Endothelial cell (in vitro differentiated cells): ENCODE measurements at places on chromosomes 3 and 15. TPM values are rescaled to one million over a fixed set of nuclear protein-coding genes. Genes with fewer than 3 reads are reported as not detected.
A peak's percentile ranks its signal among the peaks of the same experiment; 100 is the strongest.

The WDR76 gene
- total RNA-seq: 4.8 TPM

The LRTM1 gene
- total RNA-seq: not detected

The HTR3E gene
- total RNA-seq: not detected

The CLDN11 gene
- 1.8 TPM for total RNA-seq

The DLL4 gene
- 257 TPM for total RNA-seq

The NTRK3 gene
- total RNA-seq: 6.4 TPM

The RAB43 gene
- 53.0 TPM for total RNA-seq

The TM4SF18 gene
- total RNA-seq: 57.4 TPM

The FAM81A gene
- total RNA-seq: 0.23 TPM

The SEMA5B gene
- total RNA-seq: 1.1 TPM

The TXNRD3 gene
- total RNA-seq: 4.8 TPM

DNA sequence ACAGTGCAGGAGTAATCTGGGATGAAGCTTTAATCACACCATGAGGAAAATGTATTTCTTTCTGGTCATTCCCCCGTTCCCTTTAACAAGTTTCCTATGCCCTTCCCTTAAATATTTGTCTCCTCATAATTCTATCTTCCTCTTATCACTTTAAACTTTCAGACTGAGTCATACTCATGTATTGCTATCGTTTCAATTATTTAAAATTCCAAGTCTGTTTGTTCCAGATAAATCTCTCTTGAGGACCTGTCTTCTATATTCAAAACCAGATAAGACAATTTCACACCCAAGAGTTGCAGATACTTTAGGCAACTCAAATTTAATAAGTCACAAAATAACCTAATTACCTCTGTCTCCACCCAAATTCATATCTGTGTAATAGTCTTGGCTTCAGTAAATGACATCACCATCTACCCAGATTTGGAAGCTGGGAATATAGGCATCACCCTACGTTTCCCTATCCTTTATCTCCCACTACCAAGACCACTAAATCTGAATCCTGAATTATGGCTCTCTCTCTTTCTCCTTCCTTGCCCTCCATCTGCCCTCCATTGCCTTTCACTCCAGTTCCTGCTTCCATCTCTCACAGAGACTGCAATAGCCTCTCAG lies 220.1 kb downstream of the PYDC2 start:
- no peak for DNase-seq

GRCh38 chr15:59722037-59722436 lies 32.9 kb upstream of the BNIP2 start:
- DNase-seq: no peak

DNA sequence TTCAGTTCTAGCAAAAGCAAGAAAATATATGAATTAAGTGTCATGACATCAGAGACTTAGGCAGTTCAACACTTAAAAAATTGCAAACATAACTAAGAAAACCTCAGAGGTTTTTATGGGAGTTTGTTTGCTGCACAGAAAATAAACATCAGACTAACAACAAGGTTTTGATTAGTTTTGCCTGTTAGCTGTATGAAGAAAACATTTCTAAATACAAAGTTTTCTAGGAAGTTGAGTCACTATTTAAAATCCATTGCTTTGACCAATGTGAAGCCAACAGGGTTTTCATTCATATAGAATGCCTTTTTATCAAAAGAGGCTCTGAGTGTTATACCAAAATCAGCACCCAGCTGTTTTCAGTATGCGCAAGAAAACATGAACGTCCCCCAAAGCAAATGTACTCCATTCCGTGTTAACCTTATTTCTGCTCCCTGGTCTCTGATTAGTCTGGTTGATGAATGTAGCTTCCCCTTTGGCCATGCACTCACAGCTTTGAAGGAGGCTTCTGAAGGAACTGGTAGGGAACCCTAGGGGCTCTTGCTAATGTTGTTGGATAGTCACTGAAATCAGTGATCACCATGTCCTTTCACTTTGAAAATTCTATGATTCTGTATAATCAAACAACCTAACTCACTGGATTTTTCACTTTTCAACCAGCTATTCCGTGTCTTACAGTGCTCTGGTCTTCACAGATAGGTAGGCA lies 89.6 kb upstream of the TSEN2 start:
- no peak for DNase-seq

DNA sequence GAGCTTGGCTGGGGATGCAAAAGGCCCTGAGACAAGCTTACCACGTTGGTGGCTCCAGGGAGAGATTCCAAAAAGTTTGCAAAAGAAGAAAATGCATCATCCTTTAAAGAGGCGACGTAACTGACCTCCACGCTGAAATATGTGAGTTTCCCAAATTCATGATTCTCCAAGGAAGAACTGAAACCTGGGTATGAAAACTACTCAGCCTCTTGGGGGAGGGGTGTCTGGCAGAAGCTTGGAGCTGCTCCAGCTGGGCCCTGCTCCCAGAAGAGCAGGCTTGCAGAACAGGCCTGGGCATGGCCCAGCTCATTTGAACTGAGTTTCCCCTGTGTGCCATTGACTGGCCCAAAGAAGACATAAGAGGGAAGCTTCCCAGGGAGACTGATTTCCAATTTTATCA lies 20.5 kb downstream of the CPN2 start:
- DNase-seq: no peak

DNA sequence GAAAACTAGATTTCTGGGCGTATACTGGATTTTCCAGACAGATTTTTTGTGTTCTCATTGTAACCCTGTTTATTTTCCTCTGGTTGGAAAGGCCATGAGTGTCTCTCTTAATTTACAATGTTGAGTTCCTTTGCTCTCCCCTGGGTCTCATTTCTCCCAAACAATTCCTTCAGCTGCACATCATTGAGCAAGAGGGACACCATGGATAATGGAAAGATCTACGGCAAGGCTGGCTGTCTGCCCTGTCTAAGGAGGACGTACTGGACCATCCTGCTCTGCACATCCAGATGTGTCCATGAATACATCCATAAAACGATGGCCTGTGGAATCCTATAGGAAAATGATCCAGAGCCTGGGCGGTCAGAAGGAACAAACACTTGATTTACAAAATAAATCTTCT lies 258.1 kb upstream of the MCTP2 start:
- DNase-seq: no peak

DNA sequence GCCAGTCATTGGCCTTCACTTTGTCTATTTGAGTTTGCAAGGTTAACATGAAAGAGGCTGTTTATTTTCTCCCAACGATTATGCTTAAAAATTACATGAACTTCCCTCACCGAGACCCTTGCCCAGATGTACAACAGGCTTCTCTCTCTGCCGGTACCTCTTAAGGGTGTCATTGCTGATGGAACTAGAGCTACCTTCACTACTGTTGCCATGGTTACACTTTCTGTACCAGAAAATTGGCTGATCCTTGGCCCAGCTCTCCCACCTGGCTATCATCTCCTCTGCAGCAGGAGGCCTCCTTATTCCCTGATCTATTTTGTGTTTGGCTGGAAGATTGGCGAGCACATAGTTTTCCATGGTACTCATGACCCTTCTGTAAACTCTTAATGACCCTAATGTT lies 24.0 kb upstream of the LIPC start:
- no peak for DNase-seq

GRCh38 chr3:101567528-101568317 lies 6.1 kb downstream of the TRMT10C start:
- no peak for DNase-seq

DNA sequence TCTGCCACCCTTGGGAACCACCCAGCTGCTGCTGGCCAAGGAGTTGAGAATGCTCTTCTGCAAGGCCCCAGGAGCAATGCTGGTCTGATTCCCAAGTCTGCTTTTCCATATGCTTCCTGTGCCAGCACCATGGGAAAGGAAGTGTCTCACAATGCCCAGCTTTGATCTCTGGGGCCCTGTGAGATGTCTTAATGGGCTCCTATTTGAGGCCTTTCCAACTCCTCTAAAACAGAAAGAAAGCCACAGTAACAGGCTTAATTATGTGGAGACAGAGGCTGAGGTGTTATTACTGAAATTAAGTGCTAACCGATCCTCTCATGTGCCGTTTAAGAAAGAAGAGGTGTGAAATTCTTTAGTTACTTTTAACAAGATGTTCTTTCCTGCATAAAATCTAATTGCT lies 4.5 kb downstream of the EOGT start:
- peak; percentile 41 for DNase-seq

DNA sequence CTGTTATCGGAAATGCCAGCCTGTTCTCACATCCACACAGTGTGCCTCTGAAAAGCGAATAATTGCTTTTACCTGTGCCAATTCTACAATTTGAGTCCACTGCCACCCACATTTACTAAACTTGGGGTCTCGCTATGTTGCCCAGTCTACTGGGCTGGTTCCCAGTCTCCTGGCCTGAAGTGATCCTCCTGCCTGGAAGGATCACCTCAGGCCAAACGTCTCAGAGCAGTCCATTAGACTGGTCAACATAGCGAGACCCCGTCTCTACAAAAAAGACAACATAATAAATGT lies 827 bp upstream of the INO80 start:
- no peak for DNase-seq

DNA sequence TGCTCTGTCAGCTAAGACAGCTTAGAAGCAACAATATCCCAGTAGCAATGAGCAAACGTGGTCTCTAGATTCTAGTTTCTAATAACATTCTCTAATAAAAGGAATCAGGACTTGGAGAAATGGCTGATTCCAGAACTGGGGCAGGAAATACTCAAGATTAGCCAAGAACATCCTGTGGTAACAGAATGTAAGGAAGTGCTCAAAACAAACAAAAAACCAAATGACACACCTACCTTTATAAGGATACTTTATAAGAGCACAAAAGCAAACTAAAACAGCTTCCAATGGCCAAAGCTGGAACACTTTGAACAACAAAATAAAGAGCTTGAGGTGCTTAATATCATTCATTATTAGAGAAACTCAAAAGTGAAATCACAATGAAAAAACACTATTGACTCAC lies 33.1 kb upstream of the EIF5A2 start:
- DNase-seq: no peak

- DNase-seq: no peak
Measured at GRCh38 chr3:187629711-187630110, 40.5 kb downstream of the SST start.

DNA sequence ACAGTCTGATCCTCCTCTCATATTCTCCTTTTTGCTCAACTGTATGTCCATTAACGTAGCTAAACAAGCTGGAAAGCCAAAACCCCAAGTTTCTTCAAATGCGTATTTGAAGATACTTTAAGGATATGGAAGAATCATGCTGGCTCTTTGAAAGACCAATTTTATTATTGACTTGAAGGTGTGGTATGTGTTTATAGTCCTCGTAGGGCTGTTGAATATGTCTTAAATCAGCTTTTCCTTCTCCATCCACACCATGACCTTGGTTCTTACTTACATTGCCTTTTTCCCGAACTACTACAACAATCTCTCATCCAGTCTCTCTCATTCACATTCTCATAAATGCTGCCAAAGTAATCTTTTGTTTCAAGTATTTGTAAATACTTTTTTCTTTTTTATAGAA lies 19.7 kb upstream of the THUMPD3 start:
- DNase-seq: no peak

GRCh38 chr3:141170678-141171295 lies 60.8 kb upstream of the PXYLP1 start:
- no peak for DNase-seq

DNA sequence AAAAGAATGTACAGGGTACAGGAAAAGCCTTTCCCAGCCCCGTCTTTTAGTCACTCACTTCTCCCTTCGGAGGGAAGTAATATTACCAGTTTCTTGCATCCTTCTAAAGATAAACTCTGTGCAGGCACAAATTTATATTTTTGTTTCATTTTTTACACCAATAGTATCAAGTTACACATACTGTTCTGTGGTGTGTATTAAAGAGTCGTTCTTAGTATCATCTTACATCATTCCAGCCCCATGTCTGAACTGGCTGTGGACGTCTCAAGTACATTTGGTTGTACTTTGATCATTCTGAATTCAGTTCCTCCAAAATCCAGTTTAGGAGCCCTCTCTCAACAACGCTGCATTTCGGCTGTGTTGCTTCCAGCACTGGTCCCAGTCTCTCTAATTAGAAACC lies 68.7 kb downstream of the LMLN start:
- no peak for DNase-seq

DNA sequence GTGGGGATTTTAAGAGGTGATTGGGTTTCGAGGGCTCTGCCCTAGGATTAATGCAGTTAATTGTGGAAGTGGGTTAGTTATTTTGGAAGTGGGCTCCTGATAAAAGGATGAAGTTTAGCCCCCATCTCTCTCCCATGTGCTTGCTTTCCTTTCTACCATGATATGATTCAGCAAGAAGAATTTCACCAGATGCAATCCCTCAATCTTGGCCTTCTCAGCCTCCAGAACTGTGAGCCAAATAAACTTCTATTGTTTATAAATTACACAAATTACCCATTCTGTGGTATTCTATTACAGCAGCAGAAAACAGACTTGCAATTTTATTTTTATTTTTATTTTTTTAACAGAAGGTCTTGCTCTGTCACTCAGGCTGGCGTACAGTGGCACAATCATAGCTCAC lies 27.3 kb upstream of the UBE2E1 start:
- no peak for DNase-seq

GRCh38 chr3:102979191-102979590 lies 544.4 kb downstream of the ZPLD1 start:
- no peak for DNase-seq

GRCh38 chr3:5735896-5736295 lies 548.4 kb downstream of the EDEM1 start:
- DNase-seq: no peak

DNA sequence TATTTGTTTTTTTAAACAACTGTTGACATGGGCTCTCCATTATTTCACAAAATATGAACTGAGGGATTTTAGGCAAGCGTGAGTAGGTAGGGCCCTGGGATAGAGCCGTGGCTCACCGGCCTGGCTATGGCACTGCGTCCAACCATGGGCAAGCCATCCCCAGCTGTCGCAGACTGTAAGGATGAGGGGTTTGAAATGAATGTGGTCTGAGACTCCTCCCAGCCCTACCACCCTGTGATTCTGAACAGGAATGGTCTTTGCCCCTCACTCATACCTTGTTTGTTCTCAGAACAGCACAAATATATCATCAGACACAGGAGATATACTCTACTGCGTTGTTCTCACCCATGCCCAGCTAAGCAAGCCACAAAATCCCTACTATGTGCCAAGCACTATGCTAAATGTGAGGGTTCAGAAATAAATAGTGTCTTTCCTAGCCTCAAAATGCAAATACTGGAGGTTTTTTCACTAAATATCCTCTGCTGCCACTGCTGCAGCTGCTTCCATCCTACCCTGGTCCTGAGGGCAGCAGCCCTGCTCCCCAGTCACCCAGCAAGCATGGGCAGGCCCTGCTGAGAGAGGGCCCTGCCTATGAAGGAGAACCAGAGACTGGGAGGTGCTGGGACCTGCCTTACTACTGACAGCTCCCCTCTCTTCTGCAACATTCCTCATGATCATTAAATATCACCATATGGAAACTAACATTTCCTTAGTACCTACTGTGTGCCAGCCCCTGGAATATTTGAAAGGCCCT lies 102.8 kb downstream of the XXYLT1 start:
- DNase-seq: no peak

DNA sequence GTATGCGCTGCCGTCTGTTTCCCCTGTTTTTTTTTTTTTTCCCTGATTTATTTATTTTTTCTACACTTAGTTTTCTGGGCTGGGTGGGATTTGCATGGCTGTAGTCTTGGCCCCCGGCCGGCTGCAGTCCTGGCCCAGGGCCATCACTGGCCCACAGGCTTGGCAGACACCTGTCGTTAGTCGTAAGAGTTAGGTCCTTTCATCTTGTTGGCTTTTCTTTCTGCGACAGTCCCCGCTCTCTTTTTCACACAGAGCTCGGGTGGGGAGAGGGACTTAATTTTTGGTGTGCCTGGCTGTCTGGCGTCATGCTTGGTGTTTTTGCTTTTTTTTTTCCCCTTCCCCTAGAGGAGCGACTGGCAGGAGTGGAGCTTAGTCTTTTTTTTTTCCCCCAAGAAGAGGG lies 183.4 kb downstream of the KLF13 start:
- no peak for DNase-seq

GRCh38 chr3:13709706-13710105 lies 160.8 kb downstream of the FBLN2 start:
- DNase-seq: no peak

GRCh38 chr3:183212565-183212964 lies 40.5 kb upstream of the B3GNT5 start:
- DNase-seq: no peak
